ENCODE measurements at places on chromosomes 16 and 17. TPM values are rescaled to one million over a fixed set of nuclear protein-coding genes. Genes with fewer than 3 reads are reported as not detected.

VWA3A gene
- total RNA-seq: not detected

EMC6 gene
- 19.8 TPM for total RNA-seq

DNA sequence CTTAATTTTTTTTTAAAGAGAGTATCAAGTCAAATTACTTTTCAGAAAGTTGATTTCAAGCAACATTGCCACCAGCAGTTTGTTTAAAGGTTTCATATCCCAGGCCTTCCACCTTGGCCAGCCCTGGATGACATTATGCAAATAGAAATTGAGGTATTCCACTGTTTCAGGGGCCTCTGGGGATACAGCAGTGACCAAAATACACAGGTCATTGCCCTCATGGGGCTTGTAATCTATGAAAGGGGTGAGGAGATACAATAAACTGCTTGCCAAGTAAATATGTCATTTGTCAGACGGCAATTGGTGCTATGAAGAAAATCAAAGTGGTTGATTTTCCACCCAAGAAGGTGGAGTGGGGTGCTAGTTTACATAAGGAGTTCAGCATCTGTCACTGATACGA is 37.8 kb upstream of the TMC5 start:
- DNase-seq: no peak

GRCh38 chr17:80948976-80949450 is 42.6 kb upstream of the CHMP6 start:
- DNase-seq: no peak

DNA sequence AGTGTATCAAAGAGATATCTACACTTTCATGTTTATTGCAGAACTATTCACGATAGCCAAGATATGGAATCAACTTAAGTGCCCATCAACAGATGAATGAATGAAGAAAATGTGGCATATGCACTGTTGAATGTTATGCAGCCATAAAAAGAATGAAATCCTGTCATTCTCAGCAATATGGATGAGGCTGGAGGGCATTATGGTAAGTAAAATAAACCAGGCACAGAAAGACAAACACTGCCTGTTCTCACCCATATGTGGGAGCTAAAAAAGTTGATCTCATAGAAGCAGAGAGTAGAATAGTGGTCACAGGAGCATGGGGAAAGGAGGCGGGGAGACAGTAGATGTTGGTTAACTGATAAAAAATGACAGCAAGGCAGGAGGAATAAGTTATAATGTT is 561.8 kb downstream of the TOX3 start:
- DNase-seq: no peak

DNA sequence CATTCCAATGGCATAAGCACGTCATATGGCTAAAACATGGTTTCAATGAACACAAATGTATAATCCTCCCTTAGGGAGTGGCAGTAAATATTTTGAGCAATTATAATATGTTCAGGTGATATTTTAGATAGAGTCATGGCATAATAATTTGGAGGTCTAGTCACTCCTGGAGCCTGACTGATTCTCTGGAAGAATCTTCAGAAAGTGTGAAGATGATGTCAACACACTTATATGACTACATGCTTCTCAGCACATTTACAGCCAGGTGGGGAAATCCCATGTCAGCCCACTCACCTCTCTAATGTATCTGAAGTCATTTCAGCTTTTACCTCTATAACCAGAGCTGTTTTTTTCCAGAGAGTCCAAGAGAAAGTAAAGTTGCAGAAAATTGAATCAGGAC is 474.8 kb downstream of the SHISA9 start:
- no peak for DNase-seq

GRCh38 chr16:9332574-9333148 is 241.2 kb downstream of the HAPSTR1 start:
- no peak for DNase-seq

- DNase-seq: no peak
These were observed 21.9 kb downstream of the ORC6 start for GRCh38 chr16:46711106-46712058.

DNA sequence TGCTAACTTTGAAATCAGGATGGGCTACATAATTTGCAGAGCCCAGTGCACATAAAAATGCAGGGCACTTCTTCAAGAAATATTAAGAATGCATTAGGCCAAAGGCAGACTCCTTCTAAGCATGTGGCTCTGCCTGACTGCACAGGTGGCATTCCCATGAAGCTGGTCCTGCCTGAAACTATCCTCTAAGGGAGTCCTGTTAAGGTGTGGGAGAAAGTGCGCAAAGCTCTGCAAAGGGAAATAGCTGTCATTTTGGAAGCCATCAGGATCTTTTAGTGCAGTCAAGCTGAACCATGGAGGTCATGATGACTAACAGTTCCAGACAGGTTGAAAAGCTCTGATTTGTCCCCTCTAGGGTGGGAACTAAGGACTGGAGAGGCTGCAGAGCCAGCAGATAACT is 41.9 kb upstream of the CRHR1 start:
- no peak for DNase-seq

GRCh38 chr16:3119701-3120408 is 7.5 kb downstream of the ZNF205 start:
- DNase-seq: no peak

- DNase-seq: peak; percentile 68
These were observed 975 bp downstream of the CHD9 start for GRCh38 chr16:53055541-53056391.

DNA sequence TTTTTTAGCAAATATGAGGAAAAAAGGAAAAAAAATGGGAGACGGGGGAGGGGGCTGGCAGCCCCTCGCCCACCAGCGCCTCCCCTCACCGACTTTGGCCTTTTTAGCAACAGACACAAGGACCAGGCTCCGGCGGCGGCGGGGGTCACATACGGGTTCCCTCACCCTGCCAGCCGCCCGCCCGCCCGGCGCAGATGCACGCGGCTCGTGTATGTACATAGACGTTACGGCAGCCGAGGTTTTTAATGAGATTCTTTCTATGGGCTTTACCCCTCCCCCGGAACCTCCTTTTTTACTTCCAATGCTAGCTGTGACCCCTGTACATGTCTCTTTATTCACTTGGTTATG is 1.2 kb upstream of the TMEM88 start:
- DNase-seq: no peak

DNA sequence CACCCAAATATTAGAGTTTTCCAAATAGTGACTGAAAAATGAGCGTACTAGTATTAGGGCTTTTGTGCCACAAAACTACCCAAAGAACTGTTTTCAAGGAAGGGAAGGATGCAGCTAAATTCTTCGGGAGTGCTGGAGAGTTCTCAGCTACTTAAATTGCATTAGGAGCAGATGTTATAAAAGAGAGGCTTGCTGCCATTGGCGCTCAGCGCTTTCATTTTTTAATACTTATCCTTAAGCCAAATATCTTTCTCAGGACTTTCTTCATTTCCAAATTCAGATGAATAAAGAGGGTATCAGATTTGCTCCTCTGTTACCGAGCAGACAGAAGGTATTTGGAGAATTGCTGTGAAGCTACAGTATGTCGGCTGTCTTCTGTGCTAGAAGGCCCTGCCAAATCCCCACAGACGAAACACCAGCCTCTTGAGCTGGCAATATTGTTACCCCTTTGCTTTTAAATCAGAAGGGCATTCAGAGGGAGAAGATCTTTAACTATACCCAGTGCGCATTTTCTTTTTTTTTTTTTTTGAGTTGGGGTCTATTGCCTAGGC is 47.2 kb upstream of the CLEC18A start:
- DNase-seq: no peak

DNA sequence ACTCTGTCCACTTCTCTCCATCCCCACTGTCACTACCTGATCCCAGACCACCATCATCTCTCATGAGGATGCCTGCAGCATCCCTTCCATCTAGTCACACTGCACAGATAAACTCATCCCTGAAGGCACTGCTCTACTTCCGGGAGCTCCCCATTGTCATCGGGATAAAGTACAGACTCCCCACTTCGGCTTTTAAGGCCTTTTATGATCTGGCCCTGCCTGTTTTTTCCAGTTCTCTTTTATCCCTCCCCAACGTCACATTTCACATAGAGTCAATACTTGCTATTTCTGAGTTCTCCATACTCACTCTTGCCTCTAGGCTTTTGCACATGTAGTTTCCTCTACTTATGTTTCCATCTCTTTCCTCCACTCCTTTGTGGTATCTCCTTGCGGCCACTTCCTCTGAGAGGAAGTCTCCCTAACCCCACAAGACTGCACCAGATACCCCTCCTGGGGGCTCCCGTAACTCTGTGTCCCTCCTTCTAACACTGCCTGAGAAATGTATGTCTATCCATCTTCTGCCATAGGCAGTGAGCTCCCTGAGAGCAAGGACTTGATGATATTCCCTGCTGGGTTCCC is 66.9 kb downstream of the COPRS start:
- DNase-seq: no peak

DNA sequence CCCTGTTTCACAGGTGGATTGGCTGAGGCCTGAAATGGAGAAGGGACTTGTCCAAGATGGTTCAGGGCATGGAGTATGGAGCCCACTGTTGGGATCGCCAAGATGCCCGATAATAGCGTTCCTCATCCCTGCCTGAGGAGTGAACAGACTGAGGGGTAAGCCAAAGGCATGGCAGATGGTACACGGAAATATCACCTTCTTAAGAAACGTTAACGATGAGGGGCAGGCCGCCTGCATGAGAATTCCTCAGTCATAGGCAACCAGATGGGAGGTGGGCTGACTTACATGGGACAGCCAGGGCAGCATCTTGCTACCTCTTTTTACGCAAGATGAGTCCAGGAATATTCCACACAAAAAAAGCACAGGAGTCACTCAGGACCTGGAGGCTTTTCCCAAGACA is 188.1 kb downstream of the CCDC182 start:
- DNase-seq: no peak
